ENCODE measurements at places on chromosomes 11 and 22.
A peak's percentile ranks its signal among the peaks of the same experiment; 100 is the strongest.

GRCh38 chr11:103862802-103863174 is 173.7 kb upstream of the DDI1 start:
- no peak for DNase-seq

- DNase-seq, result no peak
Observed at GRCh38 chr11:92357841-92358240, 133.2 kb downstream of the FAT3 start.

DNA sequence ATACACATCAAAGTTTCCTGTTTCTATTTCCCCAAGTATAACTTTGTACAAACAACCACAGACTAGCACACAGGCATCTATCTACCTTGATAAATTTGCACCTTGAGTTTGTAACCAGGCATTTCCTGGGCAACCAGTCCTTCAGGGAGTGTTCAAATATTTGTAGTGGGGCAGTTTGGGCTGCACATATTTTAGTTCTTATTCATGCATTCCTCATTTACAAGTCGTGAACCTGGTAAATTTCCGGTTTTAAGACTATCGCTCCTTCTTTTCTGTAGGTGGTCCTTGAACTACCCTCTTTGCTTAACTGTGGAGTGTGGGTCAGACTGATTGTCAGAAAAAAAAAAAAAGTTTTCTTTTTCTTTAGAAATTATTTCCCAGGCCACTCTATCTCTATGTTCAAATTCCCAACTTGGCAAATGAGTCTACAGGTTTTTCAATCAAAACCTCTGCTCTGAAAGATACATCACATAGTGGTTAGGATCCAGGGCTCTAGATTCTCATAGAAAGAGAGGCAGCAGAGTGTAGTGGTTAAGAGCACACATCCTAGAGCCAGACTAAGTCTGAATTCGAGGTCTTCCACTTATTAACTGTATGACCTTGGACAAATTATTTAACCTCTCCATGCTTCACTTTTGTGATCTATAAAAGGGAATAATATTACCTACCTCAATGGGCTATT is 201.5 kb downstream of the SOX6 start:
- no peak for DNase-seq

DNA sequence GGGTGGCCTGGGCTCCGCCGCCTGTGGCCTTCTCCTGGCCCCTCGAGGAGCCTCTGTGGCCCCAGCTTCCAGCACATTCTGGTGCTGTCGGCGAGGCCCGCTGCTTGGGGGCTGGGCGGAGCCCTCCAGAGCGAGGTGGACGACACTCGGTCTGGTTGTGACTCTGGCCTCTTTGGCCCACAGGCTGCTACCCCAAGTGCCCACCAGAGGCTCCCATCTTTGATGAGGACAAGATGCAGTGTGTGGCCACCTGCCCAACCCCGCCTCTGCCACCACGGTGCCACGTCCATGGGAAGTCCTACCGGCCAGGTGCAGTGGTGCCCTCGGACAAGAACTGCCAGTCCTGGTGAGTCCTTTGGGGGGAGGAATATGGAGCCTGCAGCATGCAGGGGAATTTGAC is 22.4 kb downstream of the MUC5AC start:
- DNase-seq, result no peak

DNA sequence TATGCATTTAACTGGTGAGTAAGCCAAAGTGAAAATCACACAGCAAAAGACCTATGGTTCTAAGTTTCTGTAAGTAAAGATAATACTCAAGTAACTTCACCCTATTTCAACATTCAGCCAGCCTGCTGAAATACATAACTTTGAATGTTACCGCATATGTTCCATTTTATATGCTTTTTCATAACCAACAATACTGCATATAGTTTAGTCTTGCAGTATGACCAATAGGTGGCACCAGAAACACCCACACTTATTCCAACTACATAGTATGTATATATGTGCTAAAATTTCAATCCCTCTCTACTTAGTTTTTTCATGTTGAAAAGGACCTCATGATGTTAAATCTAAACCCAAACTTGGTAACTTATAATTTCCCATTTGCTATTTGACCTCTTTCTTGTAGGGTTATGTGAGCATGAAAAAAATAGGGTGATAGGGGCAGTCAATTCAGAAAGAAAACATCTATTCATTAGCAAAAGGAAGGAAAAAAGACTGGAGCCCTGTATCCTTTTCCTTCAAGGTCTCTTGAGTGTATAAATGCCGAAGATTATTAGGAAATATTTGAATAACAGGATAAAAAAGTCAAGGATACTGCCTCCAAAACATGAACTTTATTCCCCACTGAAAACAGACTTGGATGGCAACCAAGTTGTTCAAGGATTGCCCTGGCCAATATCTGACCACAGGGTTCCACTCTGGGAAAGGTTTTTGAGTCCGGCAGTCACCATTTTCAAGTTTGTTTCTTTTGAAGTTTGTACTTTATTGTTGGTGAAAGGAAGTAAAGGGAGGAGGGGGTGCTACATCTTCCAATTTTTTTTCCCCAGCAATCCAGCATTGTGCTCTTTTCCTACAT is 23.8 kb upstream of the FZD4 start:
- peak; percentile 24 for DNase-seq

- no peak for DNase-seq
Observed at GRCh38 chr22:19325296-19325948, 33.9 kb upstream of the CLTCL1 start.

GRCh38 chr11:112477581-112478317 is 217.1 kb upstream of the PLET1 start:
- no peak for DNase-seq

GRCh38 chr22:26798462-26799065 is 141.2 kb downstream of the MIAT start:
- no peak for DNase-seq

- DNase-seq, result no peak
Observed at GRCh38 chr11:69656536-69657455, 15.8 kb downstream of the CCND1 start.

GRCh38 chr11:92137747-92138146 is 86.9 kb upstream of the FAT3 start:
- DNase-seq, result no peak

DNA sequence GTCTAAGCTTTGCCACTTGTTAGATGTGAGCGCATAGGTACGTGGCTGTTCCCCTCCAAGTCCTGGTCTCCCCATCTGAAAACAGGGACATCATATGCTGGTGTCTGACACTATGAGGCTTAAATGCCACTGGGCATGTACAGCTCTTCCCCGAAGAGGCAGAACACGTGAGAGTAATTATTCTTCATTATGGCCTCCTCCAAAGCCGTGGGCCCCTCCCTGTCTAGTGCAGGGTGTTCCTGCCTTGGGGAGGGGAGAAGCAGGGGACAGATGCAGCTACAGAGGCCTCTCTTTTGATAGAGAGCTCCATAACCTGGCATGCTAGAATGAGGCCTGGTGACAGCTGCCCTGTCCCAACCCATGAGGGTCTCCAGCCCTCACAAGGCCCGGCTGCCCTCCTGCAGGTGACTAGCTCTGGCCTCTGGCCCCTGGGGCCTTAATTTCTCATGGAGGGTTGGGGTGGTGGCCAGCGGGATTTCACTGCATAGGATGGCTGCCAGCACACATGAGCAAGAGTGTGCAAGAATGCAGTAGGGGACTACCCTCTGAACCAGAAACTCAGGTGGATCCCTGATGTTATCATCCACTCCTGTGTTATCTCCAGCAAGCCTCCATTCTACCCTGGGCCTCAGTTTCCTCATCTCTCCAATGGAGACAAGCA is 334.6 kb downstream of the MN1 start:
- DNase-seq, result no peak

GRCh38 chr22:17742527-17742902 is 31.8 kb downstream of the BID start:
- DNase-seq, result no peak

GRCh38 chr11:5257296-5257695 is 2.7 kb upstream of the HBG2 start:
- no peak for DNase-seq

DNA sequence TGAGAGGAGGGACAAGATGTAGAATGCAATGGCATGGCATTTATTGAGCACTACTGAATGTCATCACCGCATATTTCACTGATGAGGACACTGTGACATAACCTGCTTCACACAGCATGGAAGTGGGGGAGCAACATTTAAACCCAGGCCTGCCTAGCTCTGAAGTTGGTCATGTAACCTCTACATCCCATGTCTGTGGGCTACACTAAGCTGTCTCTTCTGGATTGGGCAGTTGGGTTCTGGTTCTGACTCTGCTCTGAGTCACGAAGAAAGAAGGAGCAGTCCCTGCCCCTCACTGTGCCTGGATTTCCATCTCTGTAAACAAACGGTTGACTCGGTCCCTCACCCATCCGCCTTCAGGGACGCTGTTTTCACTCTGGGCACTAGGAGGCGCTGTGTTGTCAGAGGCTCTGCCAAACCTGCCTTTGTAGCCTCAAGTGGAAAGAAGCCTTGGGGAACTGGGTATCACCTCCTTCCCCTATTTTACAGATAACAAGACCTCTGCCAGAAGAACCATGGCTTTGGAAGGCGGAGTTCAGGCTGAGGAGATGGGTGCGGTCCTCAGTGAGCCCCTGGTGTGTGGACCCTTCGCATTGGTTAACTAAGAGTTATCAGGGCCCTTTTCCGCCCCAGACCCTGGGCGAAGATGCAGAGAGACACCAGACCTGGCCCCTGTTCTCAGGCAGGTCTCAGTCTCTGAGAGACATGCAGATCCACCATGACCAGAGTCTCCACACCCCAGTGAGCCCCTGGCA is 12.7 kb upstream of the ARHGEF17 start:
- DNase-seq, result peak; percentile 97

DNA sequence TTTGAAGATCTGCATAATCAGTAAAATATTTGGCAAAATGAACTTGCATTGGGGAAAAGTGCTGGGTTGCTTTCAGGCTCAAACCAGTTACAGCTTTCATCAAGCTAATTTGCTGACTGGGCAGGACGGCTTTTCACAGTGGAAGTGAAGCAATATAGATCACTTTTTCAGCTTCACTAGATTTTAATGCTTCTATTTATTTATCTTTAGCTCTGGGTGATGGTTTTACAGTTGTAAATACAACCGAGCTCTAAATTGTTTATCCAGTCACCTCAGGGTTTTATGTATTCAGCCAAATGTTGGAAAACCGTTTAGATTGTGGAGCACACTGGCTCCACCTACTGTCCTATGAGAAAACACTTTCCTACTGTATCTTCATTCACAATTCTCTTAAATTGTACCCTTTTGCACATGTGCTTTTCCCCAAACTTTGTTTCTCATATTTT is 58.2 kb downstream of the ACER3 start:
- DNase-seq, result peak; percentile 64

DNA sequence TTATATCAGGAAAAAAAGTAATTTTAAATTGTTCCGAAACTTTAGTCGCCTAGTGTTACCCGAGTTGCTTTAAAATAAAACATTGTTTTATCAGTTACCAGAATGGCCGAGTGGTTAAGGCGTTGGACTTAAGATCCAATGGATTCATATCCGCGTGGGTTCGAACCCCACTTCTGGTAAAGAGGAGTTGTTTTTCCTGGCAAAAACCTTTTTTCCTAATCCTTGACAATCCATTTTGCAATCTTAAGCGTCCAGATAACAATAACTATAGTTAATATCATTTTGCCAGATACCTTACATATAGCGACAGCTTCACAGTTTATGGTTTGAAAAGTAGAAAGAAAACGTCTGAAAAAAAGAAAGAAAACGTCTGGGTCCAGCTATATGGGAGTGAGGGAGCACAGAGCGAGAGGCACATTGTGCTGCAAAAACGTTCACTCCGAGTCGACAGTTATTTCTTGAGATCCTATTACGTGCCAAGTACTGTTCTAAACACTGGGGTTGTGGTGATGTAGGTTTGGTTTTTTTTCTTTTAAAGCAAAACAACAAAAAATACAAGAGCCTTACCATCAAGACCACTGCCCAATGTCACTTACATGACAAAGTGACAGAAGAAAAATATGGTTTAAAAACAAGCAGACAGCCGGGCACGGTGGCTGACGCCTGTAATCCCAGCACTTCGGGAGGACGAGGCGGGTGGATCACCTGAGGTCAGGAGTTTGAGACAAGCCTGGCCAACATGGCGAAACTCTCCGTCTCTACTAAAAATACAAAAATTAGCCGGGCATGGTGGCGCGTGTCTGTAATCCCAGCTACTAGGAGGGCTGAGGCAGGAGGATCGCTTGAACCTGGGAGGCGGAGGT is 40.6 kb downstream of the OR4D9 start:
- peak; percentile 75 for DNase-seq

- no peak for DNase-seq
Observed at GRCh38 chr11:33438301-33438700, 181.1 kb downstream of the HIPK3 start.

DNA sequence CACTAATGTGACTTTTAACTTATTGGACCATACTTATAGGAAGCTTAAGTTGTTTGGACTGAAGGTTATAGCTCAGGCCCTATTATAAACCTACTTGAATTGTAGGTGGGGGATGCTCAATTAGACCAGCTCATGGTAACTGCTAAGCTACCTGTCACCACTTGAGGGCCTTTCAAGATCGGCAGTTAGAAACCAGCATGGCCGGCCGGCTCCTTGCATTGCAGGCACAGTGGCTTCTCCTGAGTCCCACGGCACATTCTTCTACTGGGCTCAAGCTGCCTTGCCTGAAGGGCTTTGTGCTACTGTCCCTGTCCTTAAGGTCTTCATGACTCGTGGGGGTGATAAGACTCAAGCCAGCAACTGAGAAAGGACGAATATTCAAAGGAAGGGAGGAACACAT is 70.8 kb downstream of the TBC1D22A start:
- DNase-seq, result no peak

DNA sequence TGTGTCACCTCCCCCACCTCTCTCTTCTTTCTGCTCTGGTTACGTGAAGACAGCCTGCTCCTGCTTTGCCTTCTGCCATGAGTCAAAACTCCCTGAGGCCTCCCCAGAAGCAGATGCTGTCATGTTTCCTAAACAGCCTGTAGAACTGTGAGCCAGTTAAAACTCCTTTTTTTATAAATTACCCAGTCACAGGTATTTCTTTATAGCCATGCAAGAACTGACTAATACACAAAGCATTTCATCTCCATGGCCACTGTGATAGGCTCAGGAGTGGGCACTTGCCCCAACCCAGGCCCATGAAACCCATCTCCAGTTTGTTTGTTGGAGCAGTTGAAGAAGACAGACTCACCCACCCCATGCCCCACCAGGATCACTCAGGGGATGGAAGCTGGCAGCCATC is 253.3 kb upstream of the ISX start:
- no peak for DNase-seq

DNA sequence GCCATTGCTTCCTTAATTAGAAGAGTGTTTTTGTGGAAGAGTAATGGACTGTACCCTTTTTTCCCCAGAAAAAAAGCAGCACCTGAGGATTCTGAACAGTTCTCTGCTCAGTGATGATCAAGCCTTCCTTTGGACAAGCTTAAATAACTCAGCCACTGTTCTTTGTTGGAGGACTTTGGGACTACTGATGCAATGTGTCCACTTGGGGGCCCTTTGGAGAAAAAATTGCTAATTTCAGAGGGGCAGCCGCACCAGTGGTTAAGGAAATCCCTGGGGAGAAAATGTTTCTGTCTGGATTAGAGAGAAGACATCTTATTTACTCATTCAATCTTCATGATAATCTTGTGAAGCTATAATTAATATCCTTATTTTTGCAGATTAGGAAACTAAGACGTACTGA is 5.3 kb upstream of the KMT2A start:
- no peak for DNase-seq
